ENCODE measurements at places on chromosomes 1 and 21.

DNA sequence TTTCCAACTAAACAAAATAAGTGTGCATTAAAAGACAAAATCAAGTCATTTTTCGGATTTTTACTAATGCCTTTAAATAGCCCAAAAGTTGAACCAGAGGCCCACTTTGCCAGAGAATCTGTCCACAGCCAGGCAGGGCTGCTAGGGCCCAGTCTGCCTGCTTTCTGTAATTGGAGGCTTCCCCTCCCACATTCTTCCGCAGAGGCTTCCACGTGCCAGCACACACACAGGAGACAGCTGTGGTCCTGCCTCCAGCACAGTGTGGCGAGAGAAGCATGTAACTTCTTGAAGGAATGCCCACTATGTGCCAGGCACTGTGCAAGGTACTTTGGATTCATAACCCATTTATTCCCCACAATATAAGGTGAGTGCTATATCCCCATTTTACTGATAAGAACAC, 11.3 kb upstream of the PDZK1IP1 start:
- peak; percentile 70 for ATAC-seq

DNA sequence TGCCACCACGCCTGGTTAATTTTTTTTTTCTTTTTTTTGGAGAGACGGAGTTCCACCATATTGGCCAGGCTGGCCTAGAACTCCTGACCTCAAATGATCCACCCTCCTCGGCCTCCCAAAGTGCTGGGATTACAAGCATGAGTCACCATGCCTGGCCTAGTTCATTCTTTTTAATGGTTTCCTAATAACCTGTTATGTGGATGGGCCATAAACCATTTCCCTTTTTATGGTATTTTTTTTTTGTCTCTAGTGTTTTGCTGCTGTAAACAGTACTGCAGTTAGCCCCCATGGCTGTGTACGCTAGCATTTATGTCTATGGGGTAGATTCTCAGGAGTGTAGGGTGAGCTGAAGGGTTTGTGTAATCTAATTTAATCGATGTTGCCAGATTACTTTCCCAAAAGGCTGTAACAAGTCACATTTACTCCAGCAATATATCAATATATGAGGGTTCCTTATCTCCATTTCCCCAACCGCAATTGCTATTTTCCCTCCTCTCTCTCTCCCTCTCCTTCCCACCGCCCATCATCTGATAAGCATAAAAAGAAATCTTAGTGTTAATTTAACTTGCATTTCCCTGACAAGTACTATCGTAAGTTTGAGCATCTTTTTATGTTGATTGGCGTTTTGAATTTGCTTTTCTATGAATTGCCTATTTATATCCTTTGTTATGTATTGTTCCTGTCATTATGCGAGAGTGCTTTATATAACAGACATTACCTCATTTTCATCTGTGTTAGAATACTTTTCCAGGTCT, 28.7 kb downstream of the RCSD1 start:
- ATAC-seq, result no peak

DNA sequence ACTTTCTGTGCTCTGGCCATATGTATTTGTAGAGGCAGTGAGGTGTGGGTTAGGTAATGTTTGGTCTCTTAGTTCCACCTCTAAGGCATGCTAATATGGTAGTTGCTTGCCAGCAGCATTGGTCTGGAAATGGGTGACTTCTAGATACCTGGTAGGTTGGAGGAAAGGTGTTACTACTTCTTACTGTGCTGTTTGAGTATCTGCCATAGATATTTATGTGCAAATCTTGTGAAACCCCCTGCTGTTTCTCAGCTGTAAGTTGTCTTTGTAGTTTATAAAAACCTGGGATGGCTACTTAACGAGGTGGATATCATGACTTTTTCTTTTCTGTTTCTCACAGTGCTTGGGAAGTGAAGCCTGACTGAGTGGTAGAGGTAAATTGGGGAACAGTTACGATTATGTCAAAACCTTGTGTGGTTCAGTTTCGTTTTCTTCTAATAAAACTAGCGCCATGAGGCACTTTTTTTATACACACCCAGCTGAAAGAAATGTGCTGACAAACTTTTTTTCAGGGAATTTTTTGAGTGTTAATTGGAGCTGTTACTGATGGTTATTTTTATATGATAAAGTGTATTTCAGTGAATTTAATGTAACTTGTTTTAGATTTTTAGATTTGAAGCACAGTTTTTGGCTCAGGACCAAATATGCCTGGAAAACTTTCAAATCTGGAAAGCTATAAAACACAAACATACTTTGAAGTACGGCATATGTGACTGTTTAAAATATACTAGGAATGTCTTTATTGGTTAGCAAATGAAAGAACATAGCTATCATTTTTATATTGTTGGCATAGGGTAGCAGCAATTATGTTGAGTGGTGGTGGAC, 42.1 kb downstream of the CAMSAP2 start:
- ATAC-seq, result peak; percentile 82

GRCh38 chr1:89199525-89200031, 836 bp upstream of the GBP4 start:
- ATAC-seq, result no peak

- no peak for ATAC-seq
Observed at GRCh38 chr1:53286955-53287354, 40.9 kb downstream of the LRP8 start.

- ATAC-seq, result no peak
Observed at GRCh38 chr1:237670302-237670701, 220.4 kb downstream of the ZP4 start.
